H1 (cell line): ENCODE measurements at places on chromosomes 6 and 20. TPM values are rescaled to one million over a fixed set of nuclear protein-coding genes. Genes with fewer than 3 reads are reported as not detected.

The CPNE5 gene
- total RNA-seq: 0.15 and 0.88 TPM in 2 replicates

- DNase-seq: no peak
Observed at GRCh38 chr20:11130554-11131166, 456.9 kb upstream of the JAG1 start.

DNA sequence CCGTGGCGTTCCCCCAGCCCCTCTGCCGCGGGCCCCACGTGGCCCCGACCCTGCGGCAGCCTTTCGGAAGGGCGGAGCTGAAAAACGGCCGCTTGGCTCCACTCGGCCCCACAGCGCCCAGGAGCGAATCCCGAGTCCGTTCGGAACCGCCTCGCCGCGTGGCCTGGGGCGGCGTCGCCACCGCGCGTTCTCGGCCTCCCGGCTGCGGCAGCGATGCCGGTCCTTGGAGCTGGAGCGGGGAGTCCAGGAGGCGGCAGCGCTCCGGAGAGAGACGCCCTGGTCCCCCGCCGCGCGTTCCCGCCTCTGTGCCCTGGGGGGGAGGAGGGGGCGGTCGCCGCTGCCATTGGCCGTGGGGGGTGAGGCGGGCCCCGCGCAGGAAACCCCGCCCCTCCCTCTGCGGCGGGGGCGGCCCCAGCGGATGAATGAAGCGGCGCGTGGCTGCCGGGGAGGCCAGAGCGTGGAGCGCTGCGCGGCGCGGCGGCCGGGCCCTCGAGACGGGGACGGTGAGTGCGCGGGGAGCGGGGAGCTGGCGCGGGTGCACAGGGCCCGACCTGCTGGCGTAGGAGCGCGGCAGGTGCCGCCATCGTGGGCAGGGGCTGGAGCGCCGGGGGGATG, at the start of gene SLCO4A1:
Gene SLCO4A1, plus strand, starts transcription at position 453 of the 615 bp plus-strand sequence. CDS start 13,952 bp downstream, outside the sequence.
- DNase-seq: no peak

- DNase-seq: no peak
Observed at GRCh38 chr6:150883521-150883920, 18.0 kb downstream of the MTHFD1L start.

DNA sequence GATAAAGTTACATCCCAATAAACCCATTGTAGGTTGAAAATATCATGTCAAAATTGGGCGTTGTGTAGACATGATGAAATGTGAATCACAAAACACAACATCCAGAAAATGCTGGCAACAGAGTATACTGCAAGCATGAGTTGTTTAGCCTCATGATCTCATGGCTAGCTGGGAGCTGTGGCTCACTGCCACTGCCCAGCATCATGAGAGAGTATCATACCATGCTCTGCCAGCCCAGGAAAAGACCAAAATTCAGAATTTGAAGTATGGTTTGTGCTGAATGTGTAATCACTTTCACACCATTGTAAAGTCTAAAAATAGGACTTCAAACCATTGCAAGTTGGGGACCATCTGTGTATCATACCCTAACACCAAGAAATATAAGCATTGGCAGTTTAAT, 45.2 kb upstream of the SMAP1 start:
- no peak for DNase-seq

DNA sequence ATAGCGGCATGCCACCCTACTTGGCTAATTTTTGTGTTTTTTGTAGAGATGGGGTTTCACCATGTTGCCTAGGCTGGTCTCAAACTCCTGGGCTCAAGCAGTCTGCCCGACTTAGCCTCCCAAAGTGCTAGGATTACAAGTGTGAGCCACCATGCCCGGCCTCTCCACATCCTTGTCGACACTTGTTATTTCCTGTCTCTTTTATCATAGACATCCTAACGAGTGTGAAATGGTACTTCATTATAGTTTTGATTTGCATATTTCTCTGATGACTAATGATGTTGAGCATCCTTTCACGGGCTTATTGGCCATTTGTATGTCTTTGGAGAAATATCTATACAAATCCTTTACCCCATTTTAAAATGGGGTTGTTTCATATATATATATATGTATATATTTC, 39.0 kb upstream of the ASXL1 start:
- DNase-seq: no peak

DNA sequence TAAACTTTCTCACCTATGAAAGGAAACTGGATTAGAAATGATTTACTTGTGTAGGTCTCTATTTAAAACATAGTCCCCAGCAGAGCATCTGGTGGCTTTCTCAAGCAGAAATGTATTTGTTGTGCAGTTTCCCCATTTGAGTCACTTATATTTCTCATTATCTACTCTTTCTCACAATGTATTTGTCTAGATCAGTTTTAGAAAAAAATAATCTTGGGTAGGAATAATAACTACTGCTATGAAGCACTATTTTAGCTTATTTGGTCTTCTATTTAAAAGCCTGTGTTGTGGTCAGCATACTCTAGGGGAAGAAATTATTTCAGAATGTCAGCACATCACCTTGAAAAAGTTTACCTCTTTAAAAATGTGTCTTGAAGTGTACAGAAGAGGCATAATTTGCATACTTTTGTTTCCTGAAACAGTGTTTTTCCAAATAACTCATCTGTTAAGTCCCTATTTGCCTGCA, 60.9 kb upstream of the PRL start:
- DNase-seq: no peak
